ENCODE measurements at places on chromosomes 6 and 20.

DNA sequence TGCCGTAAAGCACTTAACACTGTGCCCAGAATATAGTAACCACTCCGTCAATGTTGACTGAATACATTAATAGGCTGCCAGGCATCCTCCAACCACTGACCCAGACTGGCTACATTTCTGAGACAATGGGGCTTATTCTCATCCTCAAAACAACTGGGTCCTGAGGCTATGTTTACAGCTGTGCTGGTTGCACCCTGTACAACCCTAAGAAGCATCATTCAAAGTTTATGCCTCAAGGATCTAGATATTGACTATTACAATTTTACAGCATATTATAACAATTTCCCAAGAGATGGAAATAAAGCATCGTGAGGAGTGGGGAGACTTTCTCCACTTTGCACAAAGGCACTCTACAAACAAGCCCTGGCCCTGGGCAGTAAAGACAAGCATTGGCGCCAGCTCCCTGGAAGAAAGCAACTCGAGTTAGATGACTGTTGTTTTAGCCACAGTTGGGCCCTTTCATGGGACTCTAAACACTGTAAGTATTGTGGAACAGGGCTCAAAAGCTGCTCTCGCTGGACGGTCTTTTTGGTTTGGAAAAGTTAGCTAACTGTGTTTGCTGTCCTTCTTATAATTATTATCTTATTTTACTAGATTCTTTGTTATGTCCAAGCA lies 30.2 kb downstream of the MYLIP start:
- DNase-seq = no peak

DNA sequence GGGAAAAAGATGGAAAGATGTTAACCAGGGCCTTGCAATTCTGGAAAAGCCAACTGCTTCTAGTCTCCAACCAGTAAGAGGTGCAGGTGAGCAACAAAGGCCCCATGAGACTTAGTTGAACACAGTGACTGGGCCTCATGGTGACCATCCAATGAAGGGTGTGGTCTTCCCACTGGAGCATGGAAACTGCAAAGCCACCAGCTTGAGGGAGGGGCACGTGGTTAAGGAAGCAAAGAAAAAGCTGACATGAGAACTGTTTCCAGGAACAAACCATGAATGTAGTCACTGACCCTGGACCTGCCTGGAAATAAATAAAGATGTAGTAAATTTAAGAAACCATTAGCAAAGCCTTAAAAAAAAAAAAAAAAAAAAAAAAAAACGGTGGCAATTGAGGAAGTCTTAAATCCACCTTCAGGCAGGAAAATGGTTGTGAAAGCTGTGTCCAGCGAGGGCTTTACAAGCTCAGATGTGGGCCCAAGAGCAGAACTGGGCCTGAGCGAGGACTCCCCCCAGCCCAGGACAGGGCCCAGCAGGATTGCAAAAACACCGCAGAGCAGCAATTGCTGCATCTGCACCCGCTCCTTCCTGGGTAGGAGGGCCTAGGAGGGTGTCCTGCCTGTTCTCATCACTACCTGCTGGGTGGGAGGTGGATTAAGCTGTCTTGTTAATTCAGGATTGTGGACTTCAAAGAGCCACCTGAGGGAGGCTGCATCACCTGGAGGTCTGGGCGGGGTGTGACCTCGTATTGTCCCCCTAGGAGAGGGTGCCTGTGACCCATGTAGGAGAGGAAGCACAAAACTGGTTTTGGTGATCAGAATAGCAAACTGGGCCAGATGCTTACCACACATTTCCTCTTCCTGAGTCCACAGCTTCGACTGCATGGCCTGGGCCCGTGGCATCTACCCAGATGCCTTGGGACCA lies 10.3 kb downstream of the GFRA4 start:
- DNase-seq = no peak

DNA sequence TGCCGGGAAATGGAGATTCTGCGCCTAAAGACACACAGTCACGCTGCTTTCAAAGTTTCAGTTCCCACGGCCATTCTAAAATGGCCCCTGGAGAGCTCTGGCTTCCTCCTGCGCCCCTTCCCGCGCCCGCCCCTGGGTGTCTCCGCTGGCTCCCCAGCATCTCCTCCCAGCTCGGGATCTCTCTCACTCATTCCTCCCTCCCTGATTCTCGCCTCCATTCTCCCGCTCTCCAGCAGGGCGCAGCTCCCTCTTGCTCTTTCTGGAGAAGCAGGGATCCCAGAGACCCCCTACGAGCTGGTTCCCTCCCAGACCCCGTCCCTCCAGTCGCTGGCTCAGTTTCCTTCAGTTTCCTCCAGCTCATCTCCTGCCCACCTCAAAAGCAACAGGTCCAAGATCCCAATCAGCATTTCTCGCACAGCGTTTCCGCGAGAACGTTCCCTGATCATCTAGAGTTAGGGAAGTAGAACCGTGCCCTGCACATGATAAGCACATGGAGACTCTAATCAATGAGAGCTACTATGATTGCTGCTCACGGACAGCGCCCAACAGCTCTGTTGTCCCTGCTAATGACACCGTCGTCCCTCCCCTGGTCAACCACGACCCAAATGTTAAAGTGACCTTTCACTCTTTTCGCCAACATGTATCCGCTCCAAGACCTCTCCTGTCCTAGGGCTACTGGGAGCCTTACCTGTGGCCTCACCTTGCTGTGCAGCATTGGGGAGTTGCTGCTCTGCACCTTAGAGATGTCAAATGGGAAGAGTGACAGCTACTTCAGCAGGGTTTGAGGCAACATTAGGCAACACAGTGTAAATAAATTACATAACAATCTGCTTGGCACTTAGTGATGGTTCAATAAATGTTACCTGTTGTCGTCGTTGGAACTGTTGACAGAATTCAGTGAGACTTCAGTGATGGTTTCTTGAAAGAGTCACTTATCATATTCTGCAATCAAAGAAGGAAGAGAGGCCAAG lies 218.5 kb upstream of the QKI start:
- DNase-seq = no peak

- no peak for DNase-seq
Measured at GRCh38 chr6:111685058-111685457, 79.4 kb upstream of the TRAF3IP2 start.

DNA sequence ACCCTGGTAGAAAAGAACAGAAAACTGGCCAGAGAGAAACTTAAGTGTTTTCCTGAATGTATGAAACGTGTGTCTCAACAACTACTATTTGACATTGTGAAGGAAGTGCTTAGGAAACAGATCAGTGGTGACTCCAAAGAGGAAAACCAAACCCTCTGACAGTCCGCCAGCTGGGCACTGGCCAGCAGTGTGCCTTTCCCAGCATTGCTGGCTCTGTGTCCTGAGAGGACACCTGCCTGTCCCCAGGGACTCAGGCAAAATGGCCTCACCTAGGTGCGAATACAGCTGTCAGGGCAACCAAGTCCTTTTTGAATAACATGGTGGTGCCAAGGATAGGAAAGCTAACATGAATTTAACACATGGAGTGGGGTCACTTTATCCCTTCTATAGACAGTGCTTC lies 72.5 kb downstream of the NDUFAF5 start:
- DNase-seq = no peak

DNA sequence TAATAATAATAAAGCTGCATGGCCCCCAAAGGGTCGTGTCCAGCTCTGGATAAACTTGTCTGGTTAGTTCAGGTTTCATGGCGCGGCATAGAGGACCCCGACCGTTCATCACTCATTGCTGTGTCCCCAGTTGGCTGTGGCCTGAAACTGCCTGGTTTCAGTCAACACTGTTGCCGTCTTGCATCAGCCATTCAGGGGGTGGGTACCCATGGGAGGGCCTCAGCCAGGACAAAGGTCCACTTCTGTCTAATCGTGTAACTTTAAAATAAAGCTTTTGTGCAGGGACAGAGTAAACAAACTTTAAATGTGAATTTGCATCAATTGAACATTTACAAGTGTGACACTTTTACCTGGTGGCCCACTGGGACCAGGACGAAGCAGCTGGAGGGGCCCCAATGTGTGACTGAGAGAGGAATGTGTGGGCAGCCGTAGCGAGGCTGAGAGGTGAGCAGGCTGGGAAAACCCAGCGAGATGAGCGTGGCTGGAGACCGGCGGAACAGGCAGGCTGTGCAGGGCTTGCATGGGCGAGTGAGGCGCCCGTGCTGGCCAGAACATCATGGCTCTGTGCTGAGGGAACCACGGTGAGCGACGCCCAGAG lies 22.3 kb upstream of the UNC93A start:
- DNase-seq = no peak

DNA sequence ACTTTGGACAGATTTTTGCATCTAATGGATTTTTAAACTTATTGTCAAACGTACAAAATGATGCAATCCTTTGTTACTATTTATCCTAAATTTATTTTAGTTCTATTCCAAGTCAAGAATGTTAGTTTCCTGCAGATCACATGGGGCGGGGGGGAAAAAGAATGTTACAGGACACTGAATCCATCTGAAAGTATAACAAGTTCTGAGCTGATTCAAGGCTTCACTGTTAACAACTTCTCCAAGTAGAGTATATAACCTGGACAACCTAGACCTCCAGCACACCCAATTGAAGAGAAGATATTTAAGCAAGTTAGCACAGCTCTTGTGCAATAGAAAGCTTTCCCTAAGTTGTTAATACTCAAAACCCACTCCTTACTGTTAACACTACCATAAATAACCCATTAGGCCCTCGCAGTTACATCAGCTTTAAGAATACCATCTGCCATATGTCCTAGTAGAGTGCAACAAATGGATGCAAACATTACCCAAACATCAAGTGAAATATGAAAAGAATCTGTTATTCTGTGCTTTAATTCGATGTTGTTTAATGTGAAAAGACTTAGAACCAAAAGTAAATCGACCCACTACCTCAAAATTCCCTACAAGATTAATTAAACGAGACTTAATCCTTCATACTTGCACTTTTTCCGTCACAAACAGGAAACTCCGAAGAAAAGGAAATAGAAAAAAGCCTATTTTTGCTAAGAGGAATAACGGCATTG lies 1.3 kb downstream of the SEC63 start:
- peak; percentile 62 for DNase-seq

DNA sequence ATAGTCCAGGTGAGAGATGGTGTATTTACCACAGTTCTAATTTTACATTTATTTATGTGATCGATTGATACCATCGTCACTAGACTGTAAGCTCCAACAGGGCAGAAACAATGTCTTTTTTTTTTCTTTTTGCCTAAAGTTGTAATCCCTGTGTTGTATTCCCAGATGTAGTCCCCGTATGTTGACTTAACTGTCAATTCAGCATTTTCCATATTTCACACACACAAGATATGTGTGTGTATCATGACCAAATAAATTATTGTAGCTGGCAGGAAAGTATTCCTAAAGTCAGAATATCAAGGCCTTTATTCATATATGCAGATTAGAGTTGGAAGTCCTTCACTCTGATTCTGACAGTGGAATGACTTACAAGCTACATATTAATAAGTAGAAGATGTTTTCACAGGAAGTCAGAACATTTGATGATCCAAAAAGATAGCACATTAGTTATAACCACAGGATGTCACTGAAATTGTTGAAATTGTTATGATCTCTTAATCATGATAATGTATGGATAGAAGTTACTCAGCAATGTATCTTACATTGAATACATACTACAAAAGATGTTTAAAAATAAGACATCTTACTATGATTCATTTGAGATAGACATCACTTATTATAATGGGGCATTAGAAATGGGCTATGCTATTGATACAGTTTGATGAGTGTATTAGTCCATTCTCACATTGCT lies 10.6 kb downstream of the RNF182 start:
- DNase-seq = no peak

DNA sequence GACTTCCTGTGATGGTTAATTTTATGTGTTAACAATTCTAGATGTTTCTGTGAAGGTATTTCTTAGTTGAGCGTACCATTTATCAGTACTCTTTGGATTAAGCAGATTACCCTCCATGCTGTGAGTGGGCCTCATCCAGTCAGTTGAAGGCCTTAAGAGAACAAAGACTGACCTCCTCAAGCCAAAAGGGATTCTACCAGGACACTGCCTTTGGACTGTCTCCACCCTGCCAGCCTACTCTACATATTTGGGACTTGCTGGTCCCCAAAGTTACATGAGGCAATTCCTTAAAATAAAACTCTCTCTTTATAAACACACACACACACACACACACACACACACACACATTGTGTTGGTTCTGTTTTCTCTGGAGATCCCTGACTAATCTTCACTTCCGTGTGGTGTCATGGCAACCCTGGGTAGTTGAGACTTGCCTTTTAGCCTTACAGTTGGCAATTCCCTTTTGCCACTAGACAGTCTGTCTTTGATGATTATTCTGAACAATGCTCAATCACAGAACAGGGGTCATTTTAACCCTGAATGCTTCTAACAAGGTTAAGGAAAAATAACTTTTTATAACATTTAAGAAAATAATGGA lies 32.2 kb downstream of the MRAP2 start:
- peak; percentile 68 for DNase-seq

- peak; percentile 16 for DNase-seq
Measured at GRCh38 chr20:571754-572441, 28.3 kb upstream of the CSNK2A1 start.

DNA sequence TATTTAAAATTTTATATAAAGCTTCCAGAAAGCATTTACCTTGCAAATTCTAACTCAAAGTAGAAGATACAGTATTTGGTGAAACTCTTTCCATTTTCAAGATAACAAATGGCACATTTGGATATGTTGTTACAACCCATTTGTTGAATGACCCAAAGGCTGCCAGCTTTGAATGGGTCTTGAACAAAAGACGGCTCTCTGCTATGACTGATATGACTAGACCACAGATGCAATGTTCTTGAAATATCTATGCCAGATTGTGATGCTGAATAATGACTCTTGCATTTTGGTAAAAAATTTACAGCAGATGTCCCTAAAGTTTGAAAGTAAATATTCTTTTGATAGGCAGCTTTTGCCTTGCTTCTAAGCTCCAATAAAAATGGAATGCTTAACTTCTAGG lies 99.6 kb downstream of the HTR1B start:
- DNase-seq = no peak

DNA sequence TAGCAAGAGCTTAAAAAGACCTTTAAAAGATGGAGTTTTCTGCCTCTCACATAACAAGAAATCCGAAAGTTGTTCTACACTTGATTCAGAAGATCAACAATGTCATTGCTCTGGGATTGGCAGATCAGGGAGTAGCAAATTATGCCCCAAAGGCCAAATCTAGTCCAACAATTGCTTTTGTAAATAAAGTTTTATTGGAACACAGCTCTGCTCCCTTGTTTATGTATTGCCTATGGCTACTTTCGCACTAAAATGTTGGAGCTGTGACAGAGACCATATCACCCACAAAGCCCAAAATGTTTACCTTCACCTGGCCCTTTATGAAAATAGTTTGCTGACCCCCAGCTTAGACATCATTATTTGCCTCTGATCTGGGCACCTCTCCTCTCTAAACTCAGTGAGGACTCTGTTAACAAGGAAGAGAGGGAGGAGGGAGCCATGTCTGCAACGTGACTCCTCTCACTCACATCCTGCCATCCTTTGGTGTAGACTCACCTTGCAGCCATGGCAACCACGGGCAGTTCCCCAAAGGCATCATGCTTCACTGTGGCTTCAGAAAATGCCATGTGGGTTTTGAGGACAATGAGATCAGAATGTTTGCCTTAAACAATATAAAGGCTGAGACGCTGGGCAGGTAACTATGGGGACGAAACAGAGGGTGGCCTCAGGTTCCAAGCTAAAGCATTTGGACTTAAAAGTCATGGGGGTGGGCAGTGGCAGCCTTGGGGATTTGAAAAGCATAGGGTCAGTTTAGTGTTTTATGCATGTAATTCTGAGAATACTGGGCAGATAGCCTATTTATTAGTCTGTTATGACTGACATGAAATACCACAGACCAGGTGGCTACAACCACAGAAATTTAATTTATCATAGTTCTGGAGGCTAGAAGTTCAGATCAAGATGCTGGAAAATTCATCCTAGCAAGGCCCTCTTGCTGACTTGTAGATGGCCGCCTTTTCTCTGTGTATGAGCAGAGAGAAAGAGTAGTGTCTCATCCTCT lies 149.7 kb upstream of the TNFAIP3 start:
- no peak for DNase-seq

GRCh38 chr6:167350731-167351655 lies 26.1 kb downstream of the TTLL2 start:
- DNase-seq = peak; percentile 57

Measured in fibroblast of pulmonary artery (primary cell).